SK-N-SH (cell line): ENCODE measurements at places on chromosomes 7 and 10. TPM values are rescaled to one million over a fixed set of nuclear protein-coding genes. Genes with fewer than 3 reads are reported as not detected.
A peak's percentile ranks its signal among the peaks of the same experiment; 100 is the strongest.

Gene CD36
- polyA plus RNA-seq: 0.10 and 0.16 TPM in 2 replicates

Gene ZNF488
- polyA plus RNA-seq: 0.59 and 0.81 TPM in 2 replicates

Gene GNAI1
- 67.4 and 69.1 TPM in 2 replicates for polyA plus RNA-seq

Gene C10orf67
- polyA plus RNA-seq: 0.97 and 1.1 TPM in 2 replicates

Gene KIAA1217
- 4.2 and 7.2 TPM in 2 replicates for polyA plus RNA-seq

Gene VWA2
- not detected in 2 replicates for polyA plus RNA-seq

Gene C10orf53
- 0.03 TPM in 1 of 2 replicates, not detected in the other for polyA plus RNA-seq

Gene GSTO2
- 0.47 and 0.49 TPM in 2 replicates for polyA plus RNA-seq

Gene GPR15LG
- not detected in 2 replicates for polyA plus RNA-seq

Gene SAMD8
- 9.7 and 14.3 TPM in 2 replicates for polyA plus RNA-seq

Gene SPDYE1
- polyA plus RNA-seq: not detected in 2 replicates

Gene CAV1
- 968 and 1,061 TPM in 2 replicates for polyA plus RNA-seq

Gene CCDC172
- not detected in 2 replicates for polyA plus RNA-seq

Gene GRM3
- polyA plus RNA-seq: not detected in 2 replicates

DNA sequence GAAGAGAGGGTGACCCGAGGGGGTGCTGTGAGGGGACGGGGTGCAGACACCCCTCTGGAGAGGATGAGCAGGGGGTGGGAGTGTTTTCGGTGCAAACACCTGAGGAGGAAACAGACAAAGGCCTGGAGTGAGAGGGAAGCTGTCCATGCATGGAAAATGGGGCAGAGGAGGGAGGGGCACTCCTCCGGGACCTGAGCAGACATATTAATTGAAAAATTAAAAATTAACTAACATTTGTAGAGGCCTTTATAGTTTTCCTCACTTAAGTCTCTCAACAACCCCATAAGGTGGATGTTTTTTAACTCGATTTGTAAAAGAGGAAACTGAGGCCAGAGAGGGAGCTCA is 1.2 kb downstream of the VPS37D start:
- peaks cover 2% of the 10 kb centered on the region; the same call in 1 of the 2 replicates for H3K36me3 ChIP-seq
- H3K4me1 ChIP-seq: no peaks in the 10 kb centered on the region
- peak overlapping the region; percentile 70 for H3K4me3 ChIP-seq

DNA sequence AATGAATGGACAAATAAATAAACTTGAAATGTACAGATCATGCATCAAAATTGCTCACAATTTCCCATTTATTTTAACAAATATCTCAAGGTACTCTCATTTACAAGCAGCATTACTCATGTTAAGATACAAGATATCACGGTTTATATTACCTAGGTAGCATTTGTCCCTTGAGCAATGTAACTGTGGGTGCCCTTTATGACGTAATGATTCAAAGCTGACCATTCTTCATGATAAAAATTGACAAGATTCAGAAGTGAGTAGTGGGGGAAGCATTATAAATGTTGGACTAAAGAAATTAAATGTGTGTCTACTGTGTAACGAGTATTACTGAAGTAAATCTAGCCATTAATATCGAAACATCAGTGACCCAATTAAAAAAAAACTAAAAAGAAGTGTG is 68.2 kb upstream of the GRM8 start:
- H3K36me3 ChIP-seq: no peaks in the 10 kb centered on the region
- no peaks in the 10 kb centered on the region for H3K4me1 ChIP-seq
- H3K4me3 ChIP-seq: no peak overlapping the region
- H3K27me3 ChIP-seq: 0 out of 2 replicates have a peak, but pooled peaks cover 6% of the 10 kb centered on the region

GRCh38 chr10:120459185-120459584 is 2.2 kb downstream of the PLPP4 start:
- peak; percentile 47 for DNase-seq
- H3K36me3 ChIP-seq: no peaks in the 10 kb centered on the region
- no peaks in the 10 kb centered on the region for H3K27me3 ChIP-seq
- H3K4me3 ChIP-seq: no peak overlapping the region; the same call in 1 of the 2 replicates

DNA sequence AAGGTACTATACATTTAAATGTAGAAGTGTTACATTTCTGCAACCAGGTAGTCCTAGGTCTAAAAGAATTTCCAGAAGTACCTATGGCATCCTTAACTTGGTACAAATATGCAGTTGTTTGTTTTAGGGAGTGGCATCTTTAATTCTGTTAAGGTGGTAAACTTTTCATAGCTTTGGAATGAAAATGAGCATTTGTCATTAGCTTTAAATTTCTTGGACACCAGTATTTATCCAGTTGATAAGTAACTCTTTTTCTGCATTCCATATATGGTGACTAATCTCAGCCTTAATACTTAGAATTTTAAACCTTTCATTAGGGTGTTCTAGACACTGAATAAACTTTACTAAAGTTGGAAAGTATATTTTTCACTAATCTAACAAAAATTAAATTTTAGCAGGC is 10.8 kb downstream of the SLF2 start:
- no peak for DNase-seq
- no peak overlapping the region for H3K4me3 ChIP-seq
- no peak overlapping the region for H3K27ac ChIP-seq
- no peaks in the 10 kb centered on the region for H3K27me3 ChIP-seq
- H3K36me3 ChIP-seq: peaks cover 92% of the 10 kb centered on the region

GRCh38 chr10:54368984-54369383 is 432.0 kb downstream of the PCDH15 start:
- no peak for DNase-seq
- H3K4me1 ChIP-seq: no peaks in the 10 kb centered on the region
- H3K27me3 ChIP-seq: no peaks in the 10 kb centered on the region
- no peaks in the 10 kb centered on the region for H3K36me3 ChIP-seq

GRCh38 chr7:47501406-47501805 is 80.5 kb downstream of the TNS3 start:
- peak overlapping the region; percentile 61 for H3K27ac ChIP-seq
- DNase-seq: no peak
- peaks cover 28% of the 10 kb centered on the region; the same call in 1 of the 2 replicates for H3K36me3 ChIP-seq
- no peak overlapping the region for H3K4me3 ChIP-seq
- no peaks in the 10 kb centered on the region for H3K27me3 ChIP-seq

GRCh38 chr7:537911-538634 is 18.4 kb upstream of the PDGFA start:
- H3K36me3 ChIP-seq: no peaks in the 10 kb centered on the region
- peak; percentile 71 for DNase-seq
- H3K4me1 ChIP-seq: peaks cover 5% of the 10 kb centered on the region; the same call in 1 of the 2 replicates
- peak overlapping the region; percentile 90 for H3K27ac ChIP-seq

- no peak overlapping the region for H3K4me3 ChIP-seq
- no peaks in the 10 kb centered on the region for H3K36me3 ChIP-seq
- no peak for DNase-seq
- no peak overlapping the region for H3K27ac ChIP-seq
- H3K4me1 ChIP-seq: peaks cover 46% of the 10 kb centered on the region; the same call in 1 of the 2 replicates
- 0 out of 2 replicates have a peak, but pooled peaks cover 3% of the 10 kb centered on the region for H3K27me3 ChIP-seq
Observed at GRCh38 chr10:71726580-71727104, 7.1 kb upstream of the C10orf105 start.

GRCh38 chr10:67575532-67575931 is 120.5 kb downstream of the CTNNA3 start:
- no peak overlapping the region for H3K4me3 ChIP-seq
- H3K36me3 ChIP-seq: no peaks in the 10 kb centered on the region
- DNase-seq: no peak
- no peak overlapping the region for H3K27ac ChIP-seq
- H3K4me1 ChIP-seq: no peaks in the 10 kb centered on the region

- H3K27ac ChIP-seq: no peak overlapping the region
- no peak overlapping the region for H3K4me3 ChIP-seq
- no peaks in the 10 kb centered on the region for H3K4me1 ChIP-seq
- DNase-seq: no peak
- no peaks in the 10 kb centered on the region for H3K27me3 ChIP-seq
- H3K36me3 ChIP-seq: peaks cover 53% of the 10 kb centered on the region
Observed at GRCh38 chr7:2376351-2377154, 21.9 kb downstream of the EIF3B start.

GRCh38 chr10:62626079-62626478 is 178.4 kb upstream of the ADO start:
- H3K36me3 ChIP-seq: no peaks in the 10 kb centered on the region
- no peaks in the 10 kb centered on the region for H3K27me3 ChIP-seq
- no peak for DNase-seq
- no peak overlapping the region for H3K27ac ChIP-seq
- 0 out of 2 replicates have a peak, but pooled peaks cover 12% of the 10 kb centered on the region for H3K4me1 ChIP-seq
- H3K4me3 ChIP-seq: no peak overlapping the region

DNA sequence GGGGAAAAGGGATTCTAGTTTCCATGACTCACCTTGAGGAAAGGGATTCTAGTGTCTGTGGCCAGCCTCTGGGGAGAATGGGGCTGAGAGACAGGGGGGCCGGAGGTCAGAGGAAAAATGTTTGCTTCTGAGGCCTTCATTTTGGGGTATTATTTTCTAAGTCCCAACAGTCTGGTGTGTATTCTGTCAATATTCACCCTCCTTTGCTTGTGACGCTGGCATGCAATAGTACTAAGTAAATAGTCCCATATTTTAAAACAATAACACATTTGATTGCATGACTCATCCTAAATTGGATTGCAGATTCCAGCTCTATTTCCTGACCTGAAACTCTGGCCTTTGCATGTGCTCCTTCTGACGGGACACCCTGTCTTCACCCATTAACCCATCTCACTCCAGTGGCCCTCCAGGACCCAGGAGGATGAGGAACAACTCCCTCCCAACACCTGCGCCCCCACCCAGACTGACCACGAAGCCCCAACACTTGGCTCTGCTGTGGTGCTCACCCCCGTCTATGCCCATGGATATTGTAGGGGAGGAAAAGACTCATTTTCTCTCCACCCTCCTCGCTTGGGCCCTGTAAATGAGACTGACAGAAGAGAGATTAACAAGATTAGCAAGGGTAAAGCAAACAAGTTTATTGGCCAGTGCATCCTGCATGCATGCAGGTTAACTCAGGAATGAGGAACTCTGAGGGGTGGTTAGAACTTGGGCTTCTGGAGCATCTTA is 495.6 kb upstream of the KLF6 start:
- DNase-seq: no peak
- no peaks in the 10 kb centered on the region for H3K36me3 ChIP-seq
- no peaks in the 10 kb centered on the region for H3K27me3 ChIP-seq

DNA sequence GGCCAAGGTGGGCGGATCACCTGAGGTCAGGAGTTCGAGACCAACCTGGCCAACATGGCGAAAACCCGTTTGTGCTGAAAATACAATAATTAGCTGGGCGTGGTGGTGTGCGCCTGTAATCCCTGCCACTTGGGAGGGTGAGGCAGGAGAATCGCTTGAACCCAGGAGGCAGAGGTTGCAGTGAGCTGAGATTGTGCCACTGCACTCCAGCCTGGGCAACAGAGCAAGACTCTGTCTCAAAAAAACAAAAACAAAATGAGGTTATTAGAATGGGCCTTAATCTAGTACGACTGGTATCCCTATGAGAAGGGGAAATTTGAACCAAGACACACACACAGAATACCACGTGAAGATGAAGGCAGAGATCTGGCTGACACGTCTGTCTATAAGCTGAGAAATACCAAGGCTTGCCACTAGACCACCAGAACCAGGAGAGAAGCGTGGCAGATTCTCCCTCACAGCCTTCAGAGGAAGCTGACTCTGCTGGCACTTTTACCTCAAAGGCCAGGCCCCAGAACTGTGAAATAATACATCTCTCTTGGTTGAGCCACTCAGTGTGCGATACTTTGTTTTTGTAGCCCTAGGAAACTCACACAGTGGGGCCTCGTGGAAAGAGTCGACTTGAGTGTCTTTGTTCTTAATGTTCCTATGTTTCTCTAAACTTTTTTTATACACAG is 59.6 kb downstream of the TMEM209 start:
- H3K27me3 ChIP-seq: no peaks in the 10 kb centered on the region
- no peak overlapping the region for H3K4me3 ChIP-seq
- no peaks in the 10 kb centered on the region for H3K36me3 ChIP-seq

- no peak for DNase-seq
- H3K27ac ChIP-seq: no peak overlapping the region
- H3K36me3 ChIP-seq: no peaks in the 10 kb centered on the region
Observed at GRCh38 chr7:542713-543500, 23.3 kb upstream of the PDGFA start.

DNA sequence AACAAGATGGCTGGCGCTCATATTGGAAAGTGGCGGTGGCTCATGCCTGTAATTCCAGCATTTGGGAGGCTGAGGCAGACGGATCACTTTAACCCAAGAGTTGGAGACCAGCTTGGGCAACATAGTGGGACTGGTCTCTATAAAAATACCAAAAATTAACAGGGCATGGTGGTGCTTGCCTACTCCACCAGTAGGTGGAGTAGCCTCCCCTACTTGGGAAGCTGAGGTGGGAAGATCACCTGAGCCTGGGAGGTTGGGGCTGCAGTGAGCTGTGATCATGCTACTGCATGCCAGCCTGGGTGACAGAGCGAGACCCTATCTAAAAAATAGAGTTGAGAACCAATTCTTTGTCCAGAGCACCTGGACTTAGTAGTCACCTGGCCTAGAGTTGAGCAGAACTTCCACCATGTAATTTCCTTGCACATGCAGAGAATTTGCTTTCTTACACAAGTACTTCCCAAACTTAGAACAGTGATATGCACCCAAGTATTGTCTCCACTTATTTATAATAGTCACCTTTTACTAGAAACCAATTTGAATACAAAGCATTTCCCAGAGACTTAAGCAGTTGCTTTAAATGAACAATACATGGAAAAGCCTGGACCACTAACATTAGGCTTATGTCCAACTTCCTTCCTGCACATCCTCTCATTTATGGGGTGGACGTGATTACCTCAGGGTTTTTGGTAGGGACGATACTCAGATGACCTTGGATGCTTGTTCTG is 15.9 kb downstream of the LAMB4 start:
- no peak overlapping the region for H3K27ac ChIP-seq
- H3K27me3 ChIP-seq: no peaks in the 10 kb centered on the region
- H3K4me3 ChIP-seq: no peak overlapping the region; the same call in 1 of the 2 replicates
- H3K36me3 ChIP-seq: no peaks in the 10 kb centered on the region
